ENCODE measurements at places on chromosomes 4 and X. TPM values are rescaled to one million over a fixed set of nuclear protein-coding genes. Genes with fewer than 3 reads are reported as not detected.

The TLL1 gene
- polyA plus RNA-seq = 0.25 TPM

The ATP2B3 gene
- 0.02 TPM for polyA plus RNA-seq

DNA sequence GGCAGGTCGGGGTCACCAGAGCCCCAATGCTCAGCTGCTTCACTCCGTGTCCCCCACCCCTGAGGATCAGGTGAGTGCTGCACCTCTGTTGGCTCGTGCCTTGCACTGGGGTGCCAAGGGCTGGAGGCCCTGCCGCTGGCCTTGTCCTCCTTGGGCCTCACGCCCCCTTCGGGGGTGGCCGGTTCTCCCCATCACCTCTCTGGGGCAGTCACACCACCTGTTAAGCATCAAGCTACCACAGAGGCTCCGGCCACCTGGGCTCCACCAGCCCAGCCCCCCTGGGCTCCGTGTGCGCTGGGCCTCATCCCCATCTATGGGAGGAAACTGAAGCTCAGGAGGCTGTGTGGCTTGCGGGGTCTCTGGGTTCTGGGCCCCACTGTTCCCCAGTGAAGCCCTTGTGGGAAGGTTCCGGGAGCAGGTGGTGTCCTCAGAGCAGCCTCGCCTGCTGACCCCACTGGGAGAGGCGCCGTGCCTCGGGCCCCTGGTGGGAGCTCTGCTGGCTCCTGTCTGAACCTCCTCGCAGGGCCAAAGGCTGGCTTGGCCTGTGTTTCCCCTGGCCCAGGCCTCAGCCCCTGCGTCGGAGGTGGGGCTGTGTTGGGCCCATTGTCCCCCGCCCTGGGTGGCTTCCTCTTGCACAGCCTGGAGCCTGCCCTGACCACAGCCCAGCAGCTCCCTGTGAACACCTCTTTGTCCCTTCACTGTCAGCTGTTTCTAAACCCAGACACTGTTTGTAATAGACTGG is 30.8 kb downstream of the DOK7 start:
- no peak for DNase-seq

DNA sequence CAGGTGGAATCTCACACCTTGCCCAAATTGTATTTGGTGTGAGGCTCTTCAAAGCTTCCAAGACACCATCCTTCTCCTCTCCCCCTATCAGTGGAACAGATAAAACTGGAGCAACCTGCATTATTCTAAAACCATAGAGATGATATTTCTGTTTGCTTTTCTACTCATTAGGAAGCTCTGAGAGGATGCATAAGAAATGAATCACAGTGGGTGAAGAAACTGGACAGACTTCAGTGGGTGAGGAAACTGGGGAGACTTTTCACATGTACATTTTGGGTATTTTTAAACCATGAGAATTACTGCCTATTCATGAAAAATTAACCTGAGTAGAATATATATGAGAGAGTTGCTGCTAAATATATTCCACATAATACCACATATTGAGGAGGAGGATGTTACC is 16.4 kb downstream of the HAND2 start:
- no peak for DNase-seq
